Non-pigmented ciliary epithelial cell (primary cell): ENCODE measurements at places on chromosomes 3 and 15.

DNA sequence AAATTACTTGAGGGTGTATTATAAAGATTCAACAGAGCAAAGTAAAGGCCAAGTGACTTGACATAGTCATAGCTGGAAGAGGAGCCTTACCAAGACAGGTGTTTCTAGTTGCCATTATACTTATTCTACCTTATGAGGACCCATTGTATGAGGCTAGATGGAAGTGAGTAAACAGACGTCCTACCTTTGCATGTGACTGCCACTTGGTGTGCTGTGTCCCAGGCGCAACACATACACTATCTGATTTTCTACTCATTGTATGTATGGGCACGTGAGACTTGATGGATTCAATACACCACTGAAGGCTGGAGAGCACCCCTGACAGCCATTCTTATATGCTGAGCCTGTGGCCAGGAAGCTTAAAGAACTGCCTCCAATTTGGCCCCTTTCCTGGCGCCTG lies 40.5 kb downstream of the BOC start:
- DNase-seq: no peak

- no peak for DNase-seq
Observed at GRCh38 chr15:40829115-40829514, 607 bp upstream of the PPP1R14D start.

DNA sequence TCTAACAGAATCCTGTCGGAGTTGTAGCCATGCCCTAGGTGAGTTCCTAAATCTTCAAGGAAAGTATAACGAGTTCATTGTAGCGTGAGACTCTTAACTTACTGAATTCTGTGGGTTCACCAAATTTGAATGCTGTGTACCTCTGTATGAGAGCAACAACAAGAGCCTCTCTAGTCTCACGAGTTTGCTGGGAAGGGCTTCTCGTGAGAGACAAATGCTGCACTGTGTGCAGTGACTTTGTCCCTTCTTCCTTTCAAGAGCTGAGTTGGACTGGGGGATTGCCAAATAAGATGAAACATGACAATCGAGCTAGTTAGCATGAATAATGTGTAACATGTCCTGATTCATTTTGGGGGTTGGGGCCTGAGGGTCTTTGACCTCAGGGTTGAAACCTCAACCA lies 32.2 kb downstream of the KAT2B start:
- DNase-seq: no peak

GRCh38 chr3:10157031-10157430 lies 7.7 kb upstream of the IRAK2 start:
- DNase-seq: no peak

GRCh38 chr3:117480525-117480924 lies 770.9 kb downstream of the TUSC7 start:
- DNase-seq: no peak

- DNase-seq: no peak
Observed at GRCh38 chr15:31440754-31441311, 114.2 kb downstream of the KLF13 start.

- no peak for DNase-seq
Observed at GRCh38 chr15:35209838-35210237, 124.7 kb upstream of the NANOGP8 start.

DNA sequence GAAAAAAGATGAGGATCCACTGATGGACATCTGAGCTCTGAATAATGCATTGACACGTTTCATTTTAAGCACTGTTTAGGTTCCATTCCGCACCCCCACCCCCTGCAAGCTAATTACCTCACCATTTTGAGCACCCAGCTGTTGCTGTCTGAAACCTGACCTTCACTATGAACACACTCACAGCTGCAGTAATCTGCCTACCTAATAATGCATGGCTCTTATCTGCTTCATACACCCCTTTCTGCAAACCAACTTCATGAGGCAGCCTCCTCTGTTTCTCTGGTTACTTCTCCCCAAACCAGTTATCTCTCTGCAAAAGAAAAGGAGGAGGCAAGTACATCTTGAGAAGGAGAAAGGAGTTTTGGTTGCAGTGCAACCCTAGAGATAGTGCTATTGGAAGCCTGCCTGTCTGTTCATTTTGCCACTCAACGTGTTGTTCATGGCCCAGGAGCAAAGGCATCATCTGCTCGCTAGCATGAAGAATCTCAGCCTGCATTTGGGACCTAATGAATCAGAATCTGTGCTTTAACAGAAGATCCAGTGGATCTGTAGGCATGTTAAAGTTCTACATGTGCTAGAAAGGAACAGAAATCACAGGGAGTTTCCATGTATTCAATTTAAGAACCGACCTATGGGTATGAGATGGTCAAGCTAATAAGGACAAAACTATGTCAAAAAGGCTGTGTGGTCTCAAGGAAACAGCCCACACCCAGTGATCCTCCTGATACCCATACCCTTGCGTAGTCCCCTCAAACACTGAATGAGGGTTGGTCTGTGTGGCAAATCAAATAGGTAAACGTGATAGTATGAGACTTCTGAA lies 87.2 kb downstream of the MB21D2 start:
- no peak for DNase-seq

DNA sequence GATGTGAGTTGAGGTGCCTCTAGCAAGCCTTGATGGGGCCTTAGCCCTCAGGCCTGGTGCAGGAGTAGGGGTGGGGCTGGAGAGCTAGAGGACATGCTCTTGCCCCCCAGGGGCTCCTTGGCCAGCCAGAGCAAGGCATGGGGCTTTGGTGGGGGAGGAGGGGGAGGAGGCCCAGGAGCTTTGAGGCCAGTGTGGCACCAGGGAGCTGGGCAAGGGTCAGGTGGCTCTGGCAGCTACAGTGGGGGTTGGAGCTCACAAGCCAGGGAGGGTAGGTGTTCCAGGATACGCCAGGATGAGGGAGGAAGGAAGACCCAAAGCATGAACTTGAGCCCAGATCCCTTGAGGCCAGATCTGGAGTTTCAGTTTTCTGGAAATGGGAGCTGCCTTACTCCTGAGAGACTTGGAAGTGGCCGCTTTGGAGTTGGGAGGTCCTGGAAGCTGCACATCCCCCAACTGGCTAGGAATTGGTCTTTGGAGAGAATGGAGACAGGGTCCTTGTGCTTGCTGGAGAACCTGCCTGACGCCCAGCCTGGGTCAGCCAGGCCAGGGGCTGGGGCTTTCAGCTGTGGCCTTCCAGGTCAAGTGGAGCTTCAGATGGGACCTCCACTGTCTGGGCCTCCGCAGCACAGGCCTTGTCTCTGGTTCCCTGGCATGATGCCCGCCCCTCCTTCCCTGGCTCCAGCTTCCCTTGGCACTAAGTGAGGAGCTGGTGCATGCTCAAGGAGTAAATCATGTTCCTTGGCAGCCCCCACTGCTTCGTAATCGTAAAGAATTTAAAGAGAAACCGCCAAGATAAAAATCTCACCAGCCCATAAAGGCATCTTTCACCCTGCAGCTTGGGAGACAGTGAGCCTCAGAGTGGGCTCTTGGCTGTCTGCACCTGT lies 8.7 kb downstream of the SEMA3F start:
- peak; percentile 24 for DNase-seq

DNA sequence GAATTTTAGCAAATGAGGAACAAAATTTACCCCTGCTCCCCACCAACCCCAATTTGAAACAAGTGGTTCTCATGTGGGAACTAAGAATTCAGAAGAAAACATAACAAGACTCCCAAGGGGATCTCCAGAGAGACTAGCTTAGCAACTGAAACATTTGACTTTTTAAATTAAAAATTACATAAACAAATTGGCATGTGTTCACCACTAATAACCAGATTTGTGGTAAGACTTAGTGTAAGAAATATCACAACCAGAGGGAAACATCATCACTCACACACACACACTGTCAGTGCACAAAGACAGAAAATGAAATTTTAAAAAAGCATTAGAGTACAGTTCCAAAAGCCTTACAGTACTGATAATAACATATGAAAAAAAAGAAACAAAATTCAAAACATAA lies 348.8 kb downstream of the CGGBP1 start:
- DNase-seq: no peak

DNA sequence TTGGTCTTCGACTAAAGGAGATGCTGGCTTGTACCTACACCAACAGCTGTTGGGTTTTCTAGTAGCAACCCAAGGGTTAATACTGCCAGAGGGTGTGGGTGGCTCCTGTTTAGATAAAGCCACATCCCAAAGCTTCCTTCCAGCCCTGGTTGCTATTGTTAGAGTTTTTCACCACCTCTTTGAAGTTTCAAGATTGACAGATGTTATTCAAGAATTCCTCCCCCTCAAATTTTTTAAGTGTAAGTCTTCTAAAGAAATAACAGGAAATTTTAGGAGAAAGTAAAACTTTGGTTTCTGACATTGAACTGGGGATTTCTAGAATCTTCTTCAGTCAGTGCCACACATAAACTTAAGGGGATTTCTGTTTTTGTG lies 60.9 kb downstream of the TGFBR2 start:
- no peak for DNase-seq

DNA sequence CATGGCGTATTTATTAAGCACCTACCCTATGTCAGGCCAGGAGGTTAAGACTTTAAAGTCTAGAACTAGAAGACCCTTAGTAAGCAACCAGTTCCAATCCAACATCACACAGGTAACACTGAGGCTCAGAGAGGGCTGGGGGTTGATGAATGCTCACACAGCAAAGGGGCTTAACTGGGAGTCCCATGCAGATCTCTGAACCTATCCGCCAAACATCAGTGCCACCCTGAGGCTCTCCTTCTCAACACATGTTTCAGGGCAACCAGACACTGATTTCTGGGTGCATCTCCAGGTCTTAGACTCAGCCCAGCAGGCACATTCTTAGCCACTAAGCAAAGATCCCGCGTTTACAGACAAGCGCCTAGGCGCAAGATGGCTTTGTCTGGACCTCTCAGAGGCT lies 92.0 kb upstream of the SLC6A11 start:
- no peak for DNase-seq

- DNase-seq: no peak
Observed at GRCh38 chr15:51348688-51349087, 7.2 kb downstream of the GLDN start.

GRCh38 chr15:35768949-35769348 lies 223.0 kb upstream of the DPH6 start:
- no peak for DNase-seq

DNA sequence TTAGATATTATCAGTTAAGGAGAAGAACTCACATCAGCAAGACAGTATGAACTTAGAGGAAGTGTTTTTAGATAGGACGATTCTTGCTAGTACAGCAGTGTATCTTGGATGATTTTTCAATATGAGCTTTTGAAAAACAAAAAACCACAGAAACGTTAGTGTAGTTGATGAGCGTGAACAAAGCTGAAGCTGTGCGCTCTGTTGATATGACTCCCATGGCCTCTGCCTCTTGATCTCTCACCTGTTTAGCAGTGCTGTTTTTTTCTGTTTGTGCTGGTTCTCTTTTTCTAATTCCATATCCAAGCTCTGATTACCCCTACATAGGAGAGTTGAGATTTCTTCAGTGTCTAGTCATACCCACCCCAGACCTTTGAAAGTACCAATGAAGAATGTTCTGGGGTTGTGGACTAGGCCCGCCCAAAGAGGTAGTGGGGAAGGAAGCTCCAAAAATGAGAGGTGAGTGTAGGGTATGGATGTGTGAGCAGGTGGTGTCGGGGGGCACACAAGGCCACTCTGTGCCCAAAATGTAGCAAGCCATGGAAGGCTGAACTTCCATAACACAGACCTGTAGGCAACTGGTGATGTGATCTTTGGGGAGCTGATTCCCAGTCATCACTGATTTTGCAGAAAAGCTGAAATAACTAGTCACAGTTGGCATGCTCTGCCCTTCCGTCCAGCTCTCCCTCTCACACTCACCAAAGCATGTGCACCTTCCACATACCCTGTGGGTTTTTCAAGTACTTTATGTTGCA lies 20.0 kb upstream of the CMTM7 start:
- no peak for DNase-seq

DNA sequence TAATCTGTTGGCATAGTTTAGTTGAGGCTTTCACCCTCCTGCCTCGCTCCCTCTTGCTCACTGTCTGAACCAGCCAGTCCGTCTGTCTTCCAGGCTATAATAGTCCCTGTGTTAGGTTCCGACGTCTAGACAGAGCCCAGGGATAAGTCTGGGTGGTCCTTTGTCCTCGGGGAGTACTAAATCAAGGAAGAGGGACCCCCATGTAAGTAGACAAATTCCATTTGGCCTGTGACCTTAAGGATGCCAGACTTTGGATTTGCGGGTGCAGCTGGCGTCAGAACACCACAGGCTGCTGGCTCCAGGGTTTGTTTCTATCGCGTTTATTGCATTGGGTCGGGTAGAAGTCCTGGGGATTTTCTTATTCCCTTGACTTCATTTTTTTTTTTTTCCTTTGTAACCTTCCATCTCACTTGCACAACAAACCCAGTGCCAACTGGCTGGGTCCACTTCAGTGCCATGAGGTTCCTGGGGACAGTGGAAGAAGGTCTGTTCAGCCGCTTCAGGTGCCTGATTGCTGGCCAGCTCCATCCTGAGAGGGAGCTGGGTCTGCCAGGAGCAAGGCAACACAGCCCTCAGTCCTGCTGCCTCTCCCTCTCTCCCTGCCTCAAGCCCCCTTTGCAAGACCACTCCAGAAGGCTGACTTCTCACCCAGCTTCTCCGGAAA lies 95.4 kb upstream of the KLHL25 start:
- DNase-seq: no peak

DNA sequence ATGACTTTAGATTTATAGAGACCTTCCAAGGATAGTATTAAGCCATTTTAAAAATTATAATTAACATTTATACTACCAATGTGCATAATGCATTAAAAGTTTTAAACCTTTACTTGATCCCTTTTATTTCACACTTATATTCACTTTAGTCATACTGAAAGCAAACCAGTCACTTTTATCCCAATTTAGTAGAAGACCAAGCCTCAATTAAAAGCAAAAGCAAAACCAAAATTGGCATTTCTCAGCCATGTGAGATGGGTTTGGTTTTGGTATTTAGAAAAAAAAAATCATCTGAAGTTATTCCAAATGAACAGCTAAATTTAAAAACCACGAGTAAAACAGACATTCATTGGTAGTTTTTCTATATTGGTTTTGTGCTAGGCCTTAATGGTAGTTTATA lies 249.4 kb downstream of the LPP start:
- DNase-seq: no peak

GRCh38 chr3:81516042-81516441 lies 245.4 kb downstream of the GBE1 start:
- no peak for DNase-seq

GRCh38 chr3:141740349-141740748 lies 2.3 kb downstream of the RNF7 start:
- no peak for DNase-seq

- DNase-seq: no peak
Observed at GRCh38 chr15:92466834-92467233, 73.2 kb downstream of the ST8SIA2 start.

DNA sequence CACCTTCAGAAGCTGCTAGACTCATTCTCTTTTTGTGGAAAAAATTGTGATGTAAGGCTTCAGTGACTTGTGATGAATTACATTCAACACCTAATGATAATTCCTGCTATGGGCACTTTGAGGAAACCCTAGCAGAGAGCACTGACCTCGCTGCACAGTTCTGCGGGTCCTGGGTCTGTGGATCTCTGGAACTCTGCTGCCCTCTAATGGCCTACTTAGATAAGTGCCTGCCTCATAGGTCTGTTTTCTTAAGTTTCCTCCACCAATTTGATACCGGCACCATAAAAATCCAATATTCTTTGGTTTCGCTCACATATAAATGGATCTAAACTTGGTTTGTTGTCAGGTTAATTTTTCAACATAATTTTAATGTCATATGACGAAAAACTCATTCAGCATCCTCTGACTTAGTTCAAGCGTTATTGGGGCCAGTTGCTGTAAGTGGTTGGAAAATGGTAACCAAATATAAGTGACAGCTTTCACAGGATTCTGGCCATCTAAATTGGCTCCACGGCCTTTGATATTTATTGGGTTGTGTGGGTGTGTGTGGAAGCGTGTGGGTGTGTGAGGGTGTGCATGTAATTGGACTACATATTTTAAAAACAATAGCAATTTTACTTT lies 10.4 kb downstream of the SLITRK3 start:
- peak; percentile 20 for DNase-seq

GRCh38 chr3:186534113-186534669 lies 10.0 kb downstream of the CRYGS start:
- DNase-seq: no peak
